ENCODE measurements at places on chromosomes 4 and X. TPM values are rescaled to one million over a fixed set of nuclear protein-coding genes. Genes with fewer than 3 reads are reported as not detected.

DNA sequence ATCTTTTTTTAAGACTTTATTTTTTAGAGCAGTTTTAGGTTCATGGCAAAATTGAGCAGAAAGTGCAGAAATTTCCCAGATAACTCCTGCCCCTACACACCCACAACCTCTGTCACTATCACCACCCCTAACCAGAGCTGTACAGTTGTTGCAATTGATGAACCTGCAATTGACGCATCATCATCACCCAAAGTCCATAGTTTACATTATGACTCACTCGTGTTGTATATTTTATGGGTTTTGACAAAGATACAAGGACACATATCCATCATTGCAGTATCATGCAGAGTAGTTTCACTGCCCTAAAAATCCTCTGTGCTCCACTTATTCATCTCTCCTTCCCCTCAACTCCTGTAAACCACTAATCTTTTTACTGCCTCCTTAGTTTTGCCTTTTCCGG, 34.5 kb upstream of the WAS start:
- DNase-seq, result no peak

DNA sequence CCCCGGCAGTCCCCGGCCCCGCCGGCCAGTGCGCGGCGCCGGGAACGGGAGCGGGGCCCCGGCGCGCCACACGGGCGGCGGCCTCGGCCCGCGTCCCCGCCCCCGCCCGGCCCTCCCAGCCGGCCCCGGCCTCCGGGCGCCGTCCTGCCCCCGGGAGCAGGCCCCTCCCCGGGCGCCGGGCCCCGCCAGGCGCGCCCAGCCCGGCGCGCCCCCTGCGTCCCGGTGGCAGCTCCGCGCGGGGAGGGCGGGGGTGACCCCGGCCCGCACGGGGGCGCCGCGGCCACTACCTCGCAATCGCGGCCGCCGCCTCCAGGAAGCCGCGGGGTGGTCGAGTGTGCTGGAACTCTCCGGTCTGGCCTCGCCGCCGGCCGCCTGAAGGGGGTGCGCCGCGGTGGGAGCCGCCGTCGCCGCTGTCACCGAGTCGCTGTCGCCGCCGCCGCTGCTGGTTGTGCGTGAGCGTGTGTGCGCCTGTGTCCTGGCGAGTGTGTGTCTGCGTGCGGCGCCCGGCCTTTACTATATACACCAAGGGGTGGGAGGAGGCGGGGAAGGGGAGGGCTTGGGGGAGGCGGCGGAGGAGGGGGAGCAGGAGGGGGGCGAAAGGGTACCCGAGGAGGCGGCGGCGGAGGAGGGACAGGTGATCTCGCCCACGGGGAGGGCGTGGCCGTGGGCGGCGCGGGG, at the start of gene RAI2:
Gene RAI2, minus strand, starts transcription at position 488 of the 678 bp plus-strand sequence. CDS start 59,288 bp downstream, outside the sequence.
- DNase-seq, result peak; percentile 20

Gene STK32B
- total RNA-seq, result 0.09 TPM

Gene SLITRK4
- total RNA-seq, result 4.6 TPM
